ENCODE measurements at places on chromosomes 3 and 15. TPM values are rescaled to one million over a fixed set of nuclear protein-coding genes. Genes with fewer than 3 reads are reported as not detected.

DNA sequence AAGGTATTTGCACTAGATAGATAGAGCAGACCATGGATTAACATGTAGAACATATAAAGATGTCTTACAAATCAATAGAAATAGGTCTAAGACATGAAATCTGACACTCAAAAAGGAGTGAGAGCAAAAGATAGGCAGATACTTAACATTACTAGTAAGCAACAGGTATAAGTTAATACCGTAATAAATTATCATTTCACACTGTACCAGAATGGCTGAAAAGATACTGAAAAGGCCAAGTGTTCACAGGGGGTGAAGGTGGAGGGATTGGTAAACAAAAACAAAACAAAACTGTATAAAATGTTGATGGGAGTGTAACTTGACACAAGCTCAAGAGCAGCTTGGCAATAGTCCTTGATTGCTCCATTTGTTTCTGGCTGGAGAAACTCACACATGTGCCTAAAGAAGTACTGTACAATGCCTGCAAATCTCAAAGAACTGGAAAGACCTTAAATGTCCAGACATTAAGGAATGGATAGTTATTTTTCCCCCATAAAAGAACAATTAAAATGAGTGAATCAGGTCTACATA is 3.5 kb downstream of the NSMCE3 start:
- no peak overlapping the region for H3K27ac ChIP-seq
- H3K4me1 ChIP-seq = peaks cover 26% of the 10 kb centered on the region
- no peak overlapping the region for H3K4me3 ChIP-seq
- H3K36me3 ChIP-seq = no peaks in the 10 kb centered on the region

DNA sequence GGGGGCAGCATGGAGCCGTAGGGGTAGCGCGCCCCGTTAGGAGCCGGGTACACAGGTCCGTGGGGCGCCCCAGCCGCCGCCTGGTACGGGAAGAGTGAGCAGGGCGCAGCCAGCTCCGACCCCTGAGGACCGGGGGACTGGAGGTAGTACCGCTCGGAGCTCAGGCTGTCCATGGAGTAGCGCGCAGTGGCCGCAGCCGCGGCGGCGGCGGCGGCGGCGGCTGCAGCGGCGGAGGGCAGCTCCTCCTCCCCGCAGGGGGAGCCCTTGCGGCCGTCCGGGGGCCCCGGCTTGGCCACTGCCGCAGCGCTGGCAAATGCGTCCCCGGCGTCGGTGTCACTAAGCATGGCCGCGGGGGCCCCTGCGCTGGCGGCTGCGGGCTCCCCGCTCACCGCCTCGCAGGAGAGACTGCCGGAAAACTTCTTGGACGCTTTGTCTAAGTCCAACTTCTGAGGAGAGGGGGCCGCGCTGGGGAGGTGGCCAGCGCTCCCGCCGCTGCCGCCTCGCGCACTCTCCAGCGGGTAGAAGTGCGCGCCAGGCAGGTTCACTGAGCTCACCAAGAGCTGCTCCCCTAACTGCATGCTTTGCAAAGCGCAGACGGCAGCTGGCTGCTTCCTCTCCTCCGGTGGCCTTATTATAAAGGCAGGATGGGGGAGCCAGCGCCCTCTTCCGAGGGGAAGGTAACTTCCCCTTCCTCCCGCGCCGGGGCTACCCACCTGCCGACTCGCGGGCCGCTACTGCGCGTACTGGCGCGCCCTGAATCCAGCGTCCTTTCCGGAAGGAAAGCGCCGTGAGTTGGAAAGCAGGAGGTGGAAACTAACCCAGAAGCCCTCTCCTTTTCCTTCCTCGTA is at the start of gene EOMES:
EOMES (minus strand) TSS at position 607 of the 848 bp plus-strand sequence; CDS start at position 578, 29 bp downstream.
- H3K27me3 ChIP-seq = no peaks in the 10 kb centered on the region
- H3K36me3 ChIP-seq = no peaks in the 10 kb centered on the region
- peak within 1 kb of the TSS; percentile 50 for H3K4me3 ChIP-seq
- H3K4me1 ChIP-seq = peaks cover 43% of the 10 kb centered on the region
- no peak for DNase-seq

DNA sequence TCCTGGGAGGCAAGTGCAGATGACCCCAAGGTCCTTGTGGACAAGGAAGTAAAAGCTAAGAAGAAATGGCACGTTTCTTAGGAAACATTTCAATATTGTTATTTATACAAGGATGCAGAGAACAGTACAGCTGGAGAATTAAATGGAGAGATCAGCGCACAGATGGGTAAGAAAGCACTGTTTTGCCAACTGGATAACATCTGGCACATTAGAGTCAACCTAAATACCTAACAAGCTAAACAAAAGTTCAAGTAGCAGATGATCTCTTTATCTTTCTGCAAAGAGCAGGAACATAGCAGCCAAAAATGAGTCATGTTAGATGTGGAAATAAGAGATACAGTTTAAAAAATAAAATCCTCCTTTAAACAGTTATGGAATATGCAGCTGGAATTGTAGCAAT is 15.7 kb upstream of the DPPA4 start:
- no peak for DNase-seq
- H3K27ac ChIP-seq = no peak overlapping the region
- no peaks in the 10 kb centered on the region for H3K36me3 ChIP-seq
- no peaks in the 10 kb centered on the region for H3K27me3 ChIP-seq
- H3K4me1 ChIP-seq = no peaks in the 10 kb centered on the region

DNA sequence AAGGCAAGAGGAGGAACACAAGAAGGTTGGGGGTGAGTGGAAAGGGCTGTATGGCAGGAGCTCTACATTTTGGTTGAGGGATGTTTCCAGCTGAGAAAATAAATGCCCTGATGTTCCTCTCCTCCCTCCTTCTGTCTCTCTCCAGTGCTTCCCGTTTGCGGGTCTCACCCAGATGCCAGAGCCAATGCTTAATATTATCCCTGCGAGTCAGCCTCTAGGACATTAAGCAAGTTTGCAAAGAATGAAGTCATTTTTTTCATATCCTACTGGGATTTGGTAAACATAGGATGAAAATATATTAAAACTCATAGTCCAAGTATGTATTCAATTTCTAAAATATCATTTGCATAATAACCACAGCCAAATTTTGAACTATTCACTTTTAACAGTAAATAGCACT is 295.9 kb downstream of the CADM2 start:
- H3K36me3 ChIP-seq = no peaks in the 10 kb centered on the region
- no peaks in the 10 kb centered on the region for H3K4me1 ChIP-seq
- H3K27ac ChIP-seq = no peak overlapping the region
- no peaks in the 10 kb centered on the region for H3K27me3 ChIP-seq

DNA sequence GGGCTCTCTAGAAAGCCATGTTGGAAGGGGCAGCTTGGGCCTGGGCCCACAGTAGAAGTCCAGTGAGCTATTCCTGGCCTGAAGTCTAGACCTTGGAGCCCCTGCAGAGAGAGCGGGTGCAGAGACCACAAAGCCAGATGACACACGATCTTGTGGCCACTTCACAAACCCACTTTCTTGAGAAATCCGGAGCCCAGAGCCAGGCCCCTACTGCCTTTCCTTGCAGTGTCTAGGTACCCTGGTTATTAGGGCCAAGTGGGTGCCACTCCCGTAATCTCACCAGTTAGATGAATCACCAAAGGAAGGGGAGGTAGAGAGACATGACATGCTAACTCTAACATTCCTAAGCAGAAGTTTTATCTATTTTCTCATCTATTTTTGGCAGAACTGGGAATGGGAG is 72.5 kb upstream of the ADAMTSL3 start:
- no peak for DNase-seq
- no peak overlapping the region for H3K4me3 ChIP-seq
- no peak overlapping the region for H3K27ac ChIP-seq
- H3K4me1 ChIP-seq = no peaks in the 10 kb centered on the region
- H3K27me3 ChIP-seq = no peaks in the 10 kb centered on the region
- H3K36me3 ChIP-seq = no peaks in the 10 kb centered on the region

DNA sequence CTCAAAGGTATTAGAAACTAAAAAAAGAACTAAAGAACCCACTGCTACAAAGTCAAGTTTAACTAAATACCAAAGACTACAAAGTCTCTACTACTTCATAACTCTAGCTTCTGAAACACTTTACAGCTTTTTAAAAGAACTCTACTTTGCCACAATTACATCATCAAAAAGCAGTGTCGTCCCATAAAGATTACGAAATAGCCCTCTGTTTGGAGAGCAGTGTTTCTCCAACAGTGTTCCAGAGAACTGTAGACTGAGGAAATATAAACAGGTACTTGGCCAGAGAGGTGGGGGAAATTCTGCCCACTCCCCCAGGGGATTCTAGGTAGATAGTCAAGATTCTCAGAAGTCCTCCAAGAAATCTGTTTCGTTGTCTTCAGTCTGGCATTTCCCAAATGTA is 225.6 kb downstream of the PDZRN3 start:
- H3K4me1 ChIP-seq = peaks cover 4% of the 10 kb centered on the region
- no peak overlapping the region for H3K4me3 ChIP-seq
- H3K27ac ChIP-seq = no peak overlapping the region
- no peaks in the 10 kb centered on the region for H3K27me3 ChIP-seq
- no peaks in the 10 kb centered on the region for H3K36me3 ChIP-seq
- DNase-seq = no peak

DNA sequence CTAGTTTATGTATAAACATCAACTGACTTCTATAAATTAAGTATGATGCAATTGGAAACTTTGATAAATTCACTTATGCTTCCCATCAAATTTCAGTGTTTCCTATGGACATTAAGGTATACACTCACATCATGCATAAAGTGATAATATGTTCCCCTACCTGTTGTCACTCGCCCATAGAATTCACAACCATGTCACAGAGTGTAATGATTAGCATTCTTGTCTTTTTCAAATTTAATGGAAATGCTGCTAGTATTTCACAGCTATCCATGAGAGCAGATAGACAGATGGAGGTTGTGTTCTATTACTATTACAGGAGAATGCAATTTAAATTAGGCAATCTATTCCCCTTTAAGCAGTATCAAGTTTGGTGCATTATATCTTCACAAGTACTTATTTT is 984 bp downstream of the PLSCR4 start:
- peak overlapping the region; percentile 90 for H3K27ac ChIP-seq
- peak overlapping the region; percentile 83 for H3K4me3 ChIP-seq
- no peaks in the 10 kb centered on the region for H3K27me3 ChIP-seq
- DNase-seq = no peak

DNA sequence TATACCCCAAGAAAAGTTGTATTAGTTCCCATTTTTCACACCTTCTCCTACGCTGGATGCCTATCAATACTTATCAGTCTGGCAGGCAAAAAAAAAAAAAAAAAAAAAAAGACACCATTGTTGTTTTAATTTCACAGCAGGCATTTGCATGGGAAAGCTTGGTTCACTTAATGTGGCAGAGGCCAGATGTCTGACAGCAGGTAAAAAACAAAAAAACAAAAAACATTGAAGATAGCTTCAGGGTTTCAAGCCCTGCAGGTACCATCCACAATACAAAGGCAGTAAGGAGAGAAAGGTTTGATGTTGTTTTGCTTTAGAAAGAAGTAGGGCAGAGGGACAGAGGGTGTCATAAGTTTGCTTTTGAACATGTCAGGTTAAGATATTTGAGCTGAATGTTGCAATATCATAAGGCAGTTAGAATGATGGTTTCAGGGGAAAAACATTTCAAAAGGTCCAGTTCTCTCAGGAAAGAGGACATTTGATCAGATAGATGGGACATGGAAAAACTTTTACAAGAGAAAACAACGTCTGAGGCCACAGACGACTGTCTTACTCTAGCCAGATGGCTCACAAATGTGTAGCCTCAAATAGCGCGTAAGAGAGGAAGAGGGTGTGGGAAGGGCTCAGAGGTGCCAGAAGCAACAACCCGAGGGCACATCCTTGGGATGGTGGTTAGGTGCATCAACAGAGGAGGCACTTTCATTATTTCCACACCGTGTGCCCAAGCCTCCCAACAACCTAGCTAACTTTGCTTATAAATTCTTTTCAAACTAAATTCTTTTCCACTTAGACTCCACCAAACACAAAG is 25.7 kb downstream of the PCOLCE2 start:
- H3K36me3 ChIP-seq = no peaks in the 10 kb centered on the region
- no peak overlapping the region for H3K27ac ChIP-seq
- no peaks in the 10 kb centered on the region for H3K4me1 ChIP-seq
- no peak for DNase-seq
- no peaks in the 10 kb centered on the region for H3K27me3 ChIP-seq

DNA sequence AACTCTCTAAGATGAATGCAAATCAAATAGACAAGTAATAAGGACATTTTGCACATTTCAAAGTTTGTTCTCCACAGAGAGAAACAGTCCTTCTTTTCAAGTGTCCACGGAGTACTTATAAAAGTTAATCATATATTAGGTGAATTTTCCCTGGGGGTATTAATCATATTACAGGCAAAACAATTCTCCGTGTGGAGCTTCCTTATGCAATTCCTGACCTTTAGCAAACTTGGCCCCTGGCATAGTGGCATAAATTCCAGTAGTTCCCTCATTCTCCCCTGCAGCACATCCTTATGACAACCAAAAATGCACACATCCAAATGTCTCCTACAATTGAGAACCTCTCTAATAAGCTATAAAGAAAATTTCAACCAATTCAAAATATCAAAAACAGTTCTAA is 34.4 kb downstream of the FSIP1 start:
- H3K36me3 ChIP-seq = no peaks in the 10 kb centered on the region
- H3K4me3 ChIP-seq = no peak overlapping the region
- H3K27me3 ChIP-seq = no peaks in the 10 kb centered on the region

LTF gene
- 3.8 TPM for total RNA-seq
